Central memory CD4-positive, alpha-beta T cell (primary cell): ENCODE measurements at places on chromosomes 4 and X.

DNA sequence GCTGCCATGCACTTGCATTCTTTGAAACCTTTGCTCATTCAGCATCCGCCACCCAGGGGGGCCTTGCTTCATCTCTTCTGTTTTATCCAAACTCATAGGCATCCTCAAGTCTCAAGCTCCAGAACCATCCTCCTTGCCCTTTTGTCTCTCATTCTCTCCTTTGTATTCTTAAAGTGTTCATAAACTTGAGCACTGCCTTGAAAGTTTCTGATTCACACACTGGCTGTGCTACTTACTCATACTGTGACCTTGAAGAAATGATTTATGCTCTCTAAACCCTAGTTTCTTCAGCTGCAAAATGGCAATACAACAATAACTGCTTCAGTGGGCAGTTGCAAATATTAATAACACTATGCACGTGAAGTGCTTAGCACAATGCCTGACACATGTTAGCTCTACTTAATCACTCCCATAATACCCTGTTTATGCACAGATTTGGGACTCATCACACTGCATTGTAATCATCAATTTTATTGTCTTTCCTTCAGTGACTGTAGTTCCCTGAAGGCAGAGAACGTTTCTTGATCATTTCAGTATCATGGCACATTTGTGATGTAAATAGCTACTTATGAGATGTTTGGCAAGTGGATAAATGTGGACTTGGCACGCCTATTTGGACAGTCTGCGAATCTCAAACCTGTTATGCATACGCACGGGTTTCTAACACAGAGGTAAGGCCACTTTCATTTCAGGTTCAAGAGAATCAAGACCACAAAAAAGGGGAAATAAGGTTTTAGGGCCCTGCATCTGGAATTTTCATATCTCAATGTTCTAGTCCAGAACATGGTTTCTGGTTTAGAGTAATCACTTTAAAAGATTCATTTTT lies 291.0 kb downstream of the LDB2 start:
- DNase-seq, result no peak

DNA sequence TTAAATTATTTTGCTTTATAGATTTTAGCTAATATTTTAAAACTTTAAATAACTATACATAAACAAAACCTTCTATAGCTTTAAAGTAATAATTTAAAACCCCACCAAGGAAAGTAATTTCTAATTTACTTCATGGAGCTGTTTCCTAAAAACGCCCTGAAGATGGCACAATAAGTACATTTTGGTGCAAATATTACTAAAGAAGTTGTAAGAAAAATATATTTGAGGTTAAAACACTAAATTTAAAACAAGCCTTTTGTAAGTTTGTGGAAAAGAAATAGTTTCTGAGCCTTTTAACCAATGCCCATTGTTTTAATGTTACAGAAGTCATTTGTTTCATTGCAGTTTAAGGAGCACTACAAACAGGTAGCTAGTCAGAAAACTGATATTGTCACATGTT lies 137.4 kb upstream of the AGA start:
- no peak for DNase-seq

GRCh38 chr4:82428526-82428968 lies 1.7 kb downstream of the HNRNPDL start:
- DNase-seq, result no peak

- no peak for DNase-seq
Measured at GRCh38 chrX:21946925-21947641, 6.6 kb downstream of the SMS start.

DNA sequence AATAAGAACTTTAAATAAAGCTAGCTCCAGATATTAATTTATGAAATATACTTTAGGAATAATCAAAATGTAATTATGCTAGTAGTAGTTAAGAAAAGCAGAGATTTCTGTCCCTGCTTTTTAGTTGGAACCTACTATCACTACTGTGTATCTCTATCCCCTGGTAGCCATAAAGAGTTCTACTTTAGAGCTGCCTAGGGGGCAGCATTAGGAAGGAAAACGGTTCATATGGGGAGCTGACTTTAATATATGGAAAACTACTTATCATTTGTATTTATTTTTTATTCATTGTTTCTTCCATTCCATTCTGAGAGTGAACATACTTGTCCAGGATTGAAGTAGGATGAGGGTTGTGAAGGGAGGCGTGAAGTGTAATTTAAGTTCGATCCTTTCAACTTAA lies 40.9 kb downstream of the CPEB2 start:
- no peak for DNase-seq

- no peak for DNase-seq
Measured at GRCh38 chr4:101853691-101854090, 63.2 kb downstream of the BANK1 start.

GRCh38 chr4:84498935-84499623 lies at the start of gene NKX6-1:
Gene NKX6-1 (minus strand): TSS chr4:84499292. CDS start chr4:84498228, 1,064 bp downstream.
- no peak for DNase-seq

DNA sequence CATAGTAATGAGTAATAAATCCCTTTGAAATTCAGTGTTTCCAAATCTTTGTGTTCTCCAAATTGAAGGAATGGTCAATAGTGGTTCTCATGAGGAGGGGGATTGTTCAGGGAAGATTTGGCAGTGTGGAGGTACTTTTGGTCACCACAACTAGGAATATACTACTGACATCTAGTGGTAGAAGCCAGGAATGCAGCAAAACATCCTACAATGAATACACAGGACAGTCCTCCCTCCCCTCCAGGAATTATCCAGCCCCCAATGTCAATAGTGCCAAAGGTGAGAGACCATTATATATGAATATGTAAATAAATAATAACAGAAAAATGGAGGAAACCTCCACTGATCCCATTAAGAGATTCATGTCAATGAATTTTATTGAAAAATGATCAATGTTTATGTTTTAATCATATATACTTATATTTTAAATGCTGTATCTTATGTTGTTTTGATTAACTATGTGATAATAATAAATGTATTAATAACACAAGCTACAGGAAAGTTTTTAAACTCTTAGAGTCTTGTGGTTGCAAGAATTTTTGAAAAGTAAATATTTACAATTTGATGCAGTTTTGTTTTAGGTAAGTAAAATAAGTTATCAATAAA lies 14.4 kb upstream of the FAM9A start:
- DNase-seq, result peak; percentile 28

DNA sequence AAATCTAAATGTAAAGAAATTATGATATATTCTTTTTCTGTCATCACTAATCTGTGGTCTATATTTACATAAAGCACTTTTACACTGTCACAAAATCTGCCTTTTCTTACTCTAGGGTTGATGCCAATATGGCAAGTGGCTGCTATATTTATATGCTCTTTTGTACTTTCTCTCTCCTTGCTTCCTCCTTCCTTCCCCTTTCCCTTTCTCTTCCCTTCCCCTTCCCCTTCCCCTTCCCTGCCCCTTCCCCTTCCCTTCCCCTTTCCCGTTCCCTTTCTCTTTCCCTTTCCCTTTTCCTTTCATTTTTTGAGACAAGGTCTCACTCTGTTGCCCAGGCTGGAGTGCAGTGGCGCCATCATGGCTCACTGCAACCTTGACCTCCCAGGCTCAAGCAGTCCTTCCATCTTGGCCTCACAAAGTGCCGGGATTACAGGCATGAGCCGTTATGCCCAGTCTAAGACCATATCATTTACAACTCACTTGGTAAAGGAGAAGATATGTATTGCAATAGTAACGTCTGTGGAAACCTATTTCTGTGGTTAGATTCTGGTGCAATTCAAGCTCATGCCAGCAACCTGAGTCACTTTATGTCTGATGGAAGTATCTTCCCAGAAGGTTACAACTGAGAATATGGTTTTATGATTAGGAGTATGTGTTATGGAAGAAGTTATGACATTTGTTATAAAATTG lies 13.9 kb upstream of the PLAC8 start:
- DNase-seq, result no peak

- DNase-seq, result no peak
Measured at GRCh38 chr4:25839687-25840086, 23.1 kb downstream of the SEL1L3 start.

GRCh38 chr4:52956691-52957090 lies 94.6 kb downstream of the RASL11B start:
- DNase-seq, result no peak

- DNase-seq, result no peak
Measured at GRCh38 chr4:169996379-169997240, 29.6 kb downstream of the MFAP3L start.

- no peak for DNase-seq
Measured at GRCh38 chr4:112775801-112776200, 138.9 kb downstream of the LARP7 start.

DNA sequence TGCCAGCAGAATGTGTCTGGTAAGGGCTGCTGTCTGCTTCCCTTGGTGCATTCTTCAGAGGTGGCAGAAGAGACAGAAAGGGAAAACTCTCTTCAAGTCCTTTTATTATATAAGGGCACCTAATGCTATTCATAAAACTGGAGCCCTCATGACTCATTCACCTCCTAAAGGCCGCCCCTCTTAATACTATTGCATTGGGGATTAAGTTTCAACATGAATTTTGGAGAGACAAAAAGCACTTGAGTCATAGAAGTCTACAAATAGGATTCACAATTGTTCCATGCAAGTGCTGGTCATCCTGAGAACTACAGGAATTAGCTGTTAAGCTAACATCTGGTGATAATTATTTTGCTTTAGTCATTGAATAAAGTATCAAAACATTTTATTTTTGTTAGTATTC lies 349.5 kb downstream of the HS3ST1 start:
- DNase-seq, result no peak

DNA sequence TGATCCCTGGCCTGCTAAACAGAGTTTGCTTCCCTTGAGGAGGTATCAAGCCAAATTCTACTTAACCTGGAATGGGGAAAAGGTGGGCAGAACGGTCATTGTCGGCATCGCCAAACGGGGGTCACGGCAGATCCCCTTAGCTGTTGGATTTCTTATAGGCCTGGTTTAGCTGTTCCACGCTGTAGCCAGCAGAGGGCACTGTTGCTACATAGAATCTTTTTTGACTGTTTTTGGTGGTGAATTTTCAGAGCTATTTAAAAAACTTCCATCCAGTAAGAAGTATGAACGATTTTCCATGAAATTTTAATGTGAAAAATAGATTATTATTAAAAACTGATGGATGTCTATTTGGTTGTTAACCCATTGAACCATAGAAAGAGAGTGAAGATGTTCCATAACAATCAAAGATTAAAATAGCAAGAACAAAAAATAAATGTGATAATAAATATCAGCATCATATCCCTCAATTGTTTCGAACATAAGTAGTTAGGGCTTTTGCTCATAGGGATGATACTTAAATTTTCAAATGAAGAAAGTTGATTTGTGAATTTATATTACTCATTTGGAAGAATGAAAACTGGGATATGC lies 56.6 kb downstream of the LINC00632 start:
- DNase-seq, result peak; percentile 19

DNA sequence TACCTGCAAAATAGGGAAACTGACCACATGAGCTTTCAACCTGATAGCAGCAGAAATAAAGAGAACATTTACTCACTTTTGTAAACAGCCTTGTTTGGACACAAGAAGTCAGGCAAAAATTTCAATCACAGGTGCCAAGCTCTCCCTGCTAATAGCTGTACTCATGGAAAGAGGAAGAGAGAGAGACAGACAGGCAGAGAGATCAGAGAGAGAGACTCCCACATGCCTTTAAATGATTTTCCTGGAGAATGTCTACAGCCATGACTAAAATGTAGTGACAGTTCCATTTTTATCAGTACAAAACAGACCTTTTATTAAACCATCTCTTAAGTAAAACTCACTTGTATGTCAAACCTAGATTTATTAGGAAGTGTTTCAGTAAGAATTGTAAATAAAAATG lies 752.9 kb downstream of the TRAM1L1 start:
- no peak for DNase-seq

GRCh38 chr4:172514011-172514410 lies 654.6 kb upstream of the GALNT7 start:
- DNase-seq, result no peak

DNA sequence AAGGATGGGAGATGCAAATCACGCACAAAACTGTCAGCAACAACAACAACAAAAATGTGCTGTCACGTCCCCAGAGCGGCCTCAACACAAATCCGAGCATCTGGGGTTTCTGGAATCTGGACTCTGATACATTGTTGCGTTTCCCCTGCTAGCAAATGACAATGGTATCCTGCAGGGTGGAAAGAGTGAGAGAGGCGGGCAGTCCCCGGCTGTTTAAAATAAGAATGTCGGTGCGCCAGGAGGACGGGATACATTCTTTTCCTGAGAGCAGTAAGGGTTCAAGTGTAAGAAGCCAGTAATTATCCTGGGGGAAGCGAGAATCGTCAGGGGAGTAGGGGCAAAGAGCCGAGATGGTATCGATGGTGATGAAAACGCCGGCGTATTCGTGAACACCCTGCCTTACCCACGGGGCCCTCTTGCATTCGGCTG lies 310.2 kb downstream of the ASMT start:
- DNase-seq, result no peak

DNA sequence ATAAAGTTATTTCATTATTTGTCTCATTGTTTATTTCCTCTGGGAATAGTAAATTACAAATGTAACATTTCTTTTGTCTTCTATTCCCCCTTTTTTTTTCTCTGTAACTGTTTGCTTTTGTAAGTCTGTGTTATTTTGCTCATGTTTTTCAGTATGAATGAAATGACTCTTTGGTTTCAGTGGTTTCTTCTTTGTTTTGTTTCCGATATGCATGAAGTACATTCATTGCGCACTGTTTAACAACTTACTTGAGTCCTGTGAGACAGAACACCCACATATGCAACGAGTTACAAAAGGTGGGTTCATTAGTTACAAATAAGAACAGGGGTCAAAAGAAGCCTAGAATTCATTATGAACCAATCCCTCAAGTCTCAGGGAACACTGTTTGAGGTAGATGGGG lies 175.0 kb upstream of the UGT8 start:
- DNase-seq, result no peak

- no peak for DNase-seq
Measured at GRCh38 chr4:158316264-158316663, 106.0 kb downstream of the TMEM144 start.

GRCh38 chrX:13658602-13659001 lies 5.7 kb downstream of the TCEANC start:
- peak; percentile 54 for DNase-seq

DNA sequence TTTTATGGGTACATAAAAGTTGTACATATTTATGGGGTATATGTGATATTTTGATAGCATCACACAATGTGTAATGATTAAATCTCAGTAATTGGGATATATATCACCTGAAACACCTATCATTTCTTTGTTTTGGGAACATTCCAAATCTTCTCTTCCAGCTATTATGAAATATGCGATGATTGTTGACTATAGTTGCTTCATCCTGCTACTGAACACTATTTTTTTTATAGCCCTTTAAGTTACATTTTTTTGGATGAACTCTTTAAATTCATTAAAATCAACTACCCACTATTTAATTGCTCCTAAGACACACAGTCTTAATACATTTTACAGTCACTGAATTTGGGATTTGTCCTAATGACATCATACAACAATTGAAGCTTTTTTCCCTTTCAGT lies 212.9 kb downstream of the BMPR1B start:
- no peak for DNase-seq

- DNase-seq, result no peak
Measured at GRCh38 chr4:4585012-4585670, 43.3 kb upstream of the STX18 start.

DNA sequence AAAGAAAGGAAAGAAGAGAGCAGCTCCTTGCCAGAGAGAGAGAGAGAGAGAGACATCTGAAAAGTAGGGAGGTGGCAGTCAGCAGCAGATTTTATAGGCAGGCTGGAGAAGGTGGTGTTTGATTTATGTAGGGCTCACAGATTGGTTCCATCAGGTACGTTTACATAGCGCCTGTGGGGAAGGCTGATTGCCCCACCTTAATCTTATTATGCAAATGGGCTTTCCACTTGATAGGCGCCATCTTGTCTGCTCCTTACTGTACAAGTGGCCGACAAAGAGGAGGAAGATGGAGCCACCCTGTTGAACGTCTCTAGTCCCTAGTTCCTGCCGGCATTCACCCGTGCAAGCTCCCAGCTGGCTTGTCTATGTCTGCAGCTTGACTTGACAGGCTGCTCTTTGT lies 49.1 kb upstream of the DHRSX start:
- DNase-seq, result no peak

- DNase-seq, result no peak
Measured at GRCh38 chr4:27514711-27515110, 654.1 kb downstream of the STIM2 start.
